ENCODE measurements at places on chromosomes 3 and 15.
A peak's percentile ranks its signal among the peaks of the same experiment; 100 is the strongest.

GRCh38 chr3:17135696-17136095 lies 250.9 kb downstream of the PLCL2 start:
- no peak for DNase-seq

GRCh38 chr15:52076889-52077781 lies 35.4 kb downstream of the BCL2L10 start:
- peak; percentile 35 for DNase-seq

- no peak for DNase-seq
These were observed 61.0 kb downstream of the GTPBP8 start for GRCh38 chr3:113051787-113052186.

DNA sequence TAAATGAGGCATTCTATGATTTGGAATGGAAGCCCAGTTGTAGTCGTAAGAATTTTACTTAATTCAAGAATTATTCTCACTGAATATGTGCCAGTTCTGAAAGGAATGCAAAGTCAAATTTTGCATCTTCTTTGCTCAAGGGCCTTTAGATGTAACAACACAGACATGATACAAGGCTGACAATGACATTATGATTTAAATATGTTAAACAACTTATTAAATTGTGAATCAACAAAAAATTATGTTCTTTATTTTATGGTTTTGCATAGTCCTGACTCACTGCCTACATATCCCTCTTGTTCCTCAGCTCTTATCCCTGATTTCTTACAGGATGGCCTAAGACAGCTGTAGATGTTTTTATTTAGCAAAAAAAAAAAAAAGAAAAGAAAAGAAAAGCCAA lies 170.9 kb upstream of the NR2E3 start:
- DNase-seq, result no peak

DNA sequence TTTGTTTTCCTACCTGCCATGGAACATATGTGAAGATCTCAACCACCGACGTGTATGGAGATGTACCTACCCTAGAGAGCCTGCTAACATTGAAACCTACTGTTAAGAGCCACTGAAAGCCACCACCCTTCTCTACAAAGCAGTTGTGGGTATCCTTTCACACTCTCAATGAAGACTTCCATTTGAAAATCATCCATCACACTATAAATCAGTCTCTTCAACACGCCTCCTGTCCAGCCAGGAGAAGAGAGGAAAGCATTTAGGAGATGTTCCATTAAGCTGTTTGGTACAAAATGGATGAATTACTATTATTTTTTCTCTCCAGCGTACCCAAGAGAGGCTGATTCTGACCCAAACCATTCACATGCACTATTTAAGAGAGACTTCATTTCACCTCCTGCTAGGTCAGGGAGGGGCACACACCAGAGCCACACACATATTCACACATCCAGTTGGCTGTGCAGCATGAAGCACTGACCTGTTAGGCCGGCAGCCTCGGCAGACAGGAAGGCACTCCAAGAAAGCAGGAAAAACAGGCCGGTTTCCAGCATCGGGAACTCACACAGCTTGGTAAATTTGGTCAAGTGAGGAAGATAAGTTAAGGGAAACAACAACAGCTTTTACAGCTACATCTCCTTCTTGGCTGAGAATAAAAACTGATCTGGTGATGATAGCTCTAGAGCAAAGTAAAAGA lies 274.5 kb downstream of the SLC9A9 start:
- DNase-seq, result no peak

- DNase-seq, result no peak
These were observed 75.0 kb upstream of the RNU6-1 start for GRCh38 chr15:67914537-67915460.

DNA sequence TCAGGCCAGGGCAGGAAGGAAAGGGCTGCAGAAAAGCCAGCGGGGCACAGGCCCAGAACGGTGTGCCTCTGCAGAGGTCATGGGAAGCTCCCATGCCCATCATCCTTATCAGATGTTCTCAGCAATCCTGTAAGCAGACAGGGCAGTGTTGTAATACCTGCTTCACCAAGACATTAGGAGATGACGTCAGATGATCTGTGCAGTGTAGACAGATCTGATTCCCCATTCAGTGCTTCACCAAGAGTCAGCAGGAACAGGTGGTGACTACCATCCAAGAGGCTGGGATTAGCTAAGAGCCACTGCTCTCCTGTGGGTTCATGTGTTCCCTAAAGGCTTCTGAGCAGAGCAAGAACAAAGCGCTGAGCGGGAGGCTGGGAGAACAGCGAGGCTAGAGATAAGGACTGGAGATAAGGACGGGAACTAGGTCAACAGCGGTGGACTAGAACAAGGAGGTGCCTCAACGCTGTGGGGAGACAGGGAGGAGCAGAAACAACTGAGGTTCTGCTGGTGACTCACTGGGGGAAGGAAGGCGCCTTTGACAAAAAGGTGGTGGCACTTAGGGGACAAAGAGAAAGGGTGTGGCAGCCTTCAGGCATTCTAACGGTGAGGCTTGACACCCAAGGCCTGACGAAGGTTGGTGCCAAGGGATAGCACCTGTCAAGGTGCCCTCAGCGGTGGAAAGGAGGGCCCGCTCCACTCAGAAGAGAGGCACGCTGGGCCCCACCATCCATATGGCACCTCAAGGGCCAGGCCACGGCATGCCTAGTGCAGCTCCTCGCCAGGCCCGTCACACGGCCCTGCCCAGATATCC lies 28.4 kb downstream of the CCDC12 start:
- peak; percentile 70 for DNase-seq

DNA sequence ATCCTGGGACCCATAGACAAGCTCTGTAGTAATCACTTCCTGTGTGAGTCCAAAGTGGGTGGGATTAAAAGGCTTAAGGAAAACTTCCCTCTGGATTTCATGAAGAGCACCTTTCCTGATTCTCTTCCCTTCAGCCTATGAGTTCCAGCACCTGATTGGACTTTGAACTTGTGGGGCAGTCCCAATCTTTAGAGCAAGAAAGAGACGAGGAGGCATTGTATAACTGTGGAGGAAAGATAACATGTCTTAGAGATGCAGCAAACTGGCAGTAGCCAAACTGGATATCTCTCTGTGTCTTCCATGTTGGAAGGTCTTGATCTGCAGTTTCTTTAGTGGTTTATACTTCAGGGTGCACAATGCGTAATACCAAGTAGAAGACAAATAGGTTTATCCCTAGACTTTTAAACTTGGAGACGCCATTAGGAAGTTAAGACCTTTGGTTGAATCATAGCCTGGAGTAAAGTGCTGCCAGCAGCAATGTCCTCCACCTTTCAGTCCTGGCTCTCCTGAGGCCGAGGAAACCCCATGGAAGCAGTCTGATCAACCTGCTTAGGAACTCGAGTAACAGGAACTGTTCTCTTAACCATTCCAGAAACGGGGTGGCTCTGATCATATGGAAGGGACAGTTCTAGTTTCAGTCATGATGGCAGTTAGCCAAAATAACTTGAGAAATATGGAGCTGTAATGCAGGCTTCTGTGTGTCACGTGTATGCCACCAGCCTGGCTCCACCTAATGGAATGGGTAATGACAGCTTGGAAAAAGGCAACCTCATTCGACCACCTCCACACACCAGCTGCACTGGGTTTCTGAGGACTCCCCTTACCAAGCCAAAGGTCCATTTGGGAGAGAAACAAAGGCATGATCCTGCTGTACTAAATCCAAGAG lies 4.7 kb downstream of the EIF1B start:
- DNase-seq, result no peak

- DNase-seq, result no peak
These were observed 601 bp upstream of the HYAL2 start for GRCh38 chr3:50323092-50323600.

GRCh38 chr3:120567370-120568201 lies 28.6 kb upstream of the NDUFB4 start:
- DNase-seq, result no peak

DNA sequence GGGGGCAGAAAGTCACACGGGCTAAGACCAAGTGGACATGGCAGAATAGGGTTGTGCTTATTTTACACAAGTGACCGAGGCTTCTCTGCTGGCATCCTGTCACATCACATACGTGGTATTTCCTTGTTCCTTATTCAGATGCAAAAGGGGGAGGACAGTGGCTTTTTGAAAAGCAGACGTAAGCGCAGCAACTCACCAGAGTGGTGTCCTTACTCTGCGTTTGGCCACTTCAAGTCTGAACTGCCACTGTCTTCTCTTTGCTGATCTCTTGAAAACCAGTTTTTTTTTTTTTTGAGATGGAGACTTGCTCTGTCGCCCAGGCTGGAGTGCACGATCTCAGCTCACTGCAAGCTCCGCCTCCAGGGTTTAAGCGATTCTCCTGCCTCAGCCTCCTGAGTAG lies 113.2 kb downstream of the SOX2 start:
- DNase-seq, result no peak

GRCh38 chr3:158094235-158095110 lies 11.7 kb downstream of the SHOX2 start:
- DNase-seq, result no peak

- DNase-seq, result no peak
These were observed 33.2 kb downstream of the CAPN3 start for GRCh38 chr15:42392309-42393024.

- DNase-seq, result peak; percentile 73
These were observed 386 bp downstream of the SQOR start for GRCh38 chr15:45635191-45635638.

DNA sequence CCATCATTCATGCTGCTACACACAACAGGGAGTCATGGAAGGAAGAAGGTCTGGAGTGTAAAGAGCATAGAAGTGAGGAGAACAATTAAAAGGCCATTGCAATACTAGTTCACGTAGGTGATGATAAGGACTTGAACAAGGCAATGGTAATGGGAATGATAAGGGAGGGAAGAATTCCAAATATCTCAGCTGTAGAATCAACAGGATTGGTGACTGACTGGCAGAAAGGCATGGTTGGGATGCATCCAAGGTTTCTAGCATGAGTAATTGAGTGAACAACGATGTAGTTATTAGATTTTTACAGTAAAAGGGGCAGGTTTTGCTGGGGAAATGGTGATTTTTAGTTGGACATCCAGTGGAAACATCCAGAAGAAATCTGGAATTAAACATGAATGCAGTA lies 2.4 kb upstream of the SEC62 start:
- no peak for DNase-seq

DNA sequence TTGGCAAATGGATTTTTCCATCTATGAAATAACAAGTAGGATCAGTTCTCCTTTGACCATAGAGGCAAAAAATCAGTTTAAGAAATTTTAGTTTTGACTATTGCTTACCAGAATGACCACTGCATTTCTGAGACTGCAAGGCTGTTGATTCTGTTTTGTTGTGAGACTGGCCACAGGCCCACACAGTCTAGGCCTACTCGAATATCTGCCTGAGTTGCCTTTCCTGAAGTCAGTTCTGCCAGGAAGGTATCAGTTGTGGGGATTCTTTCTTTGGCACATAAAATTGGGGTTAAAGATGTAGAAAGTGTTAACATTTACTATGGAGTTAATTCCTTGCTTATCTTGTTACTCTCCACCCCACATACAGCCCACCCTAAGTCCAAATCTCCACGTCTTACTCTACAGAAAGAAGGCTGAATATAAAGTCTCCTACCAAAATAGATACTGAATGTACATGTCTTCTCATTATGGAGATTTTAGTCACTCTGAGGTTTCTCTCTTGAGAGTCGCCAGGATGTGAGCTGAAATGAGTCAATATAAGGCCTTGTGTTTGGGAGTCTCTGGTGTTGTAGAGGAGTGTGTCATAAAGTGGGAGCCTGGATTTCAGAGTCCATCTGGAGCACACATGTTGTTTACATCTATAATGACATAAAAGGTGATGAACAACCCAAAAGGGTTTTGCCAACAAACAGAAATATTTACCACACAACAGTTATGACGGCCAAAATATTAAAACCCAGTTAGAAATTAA lies 45.0 kb upstream of the WWTR1 start:
- DNase-seq, result peak; percentile 6

DNA sequence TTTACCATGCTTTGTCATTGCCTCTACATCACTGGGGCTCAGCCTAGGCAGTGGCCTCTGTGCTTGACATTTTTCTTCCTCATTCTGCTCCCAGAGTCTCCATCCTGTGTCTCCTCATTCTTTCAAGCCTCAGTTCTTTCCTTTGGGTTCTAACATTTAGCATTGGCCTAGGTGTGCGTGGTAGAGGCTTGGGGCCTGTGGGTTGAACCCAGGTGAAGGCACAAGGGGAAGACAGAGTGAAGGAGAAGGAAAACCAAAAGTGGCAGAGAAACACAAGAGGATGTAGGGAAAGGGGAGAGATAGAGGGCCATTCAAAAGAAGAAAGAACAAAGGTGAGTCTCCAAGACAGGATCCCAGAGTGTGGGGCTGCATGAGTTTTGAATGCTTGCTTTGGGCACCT lies 75.7 kb downstream of the FNDC3B start:
- no peak for DNase-seq

GRCh38 chr3:169145540-169146178 lies 517.9 kb downstream of the MECOM start:
- DNase-seq, result no peak

- no peak for DNase-seq
These were observed 167.8 kb upstream of the KBTBD8 start for GRCh38 chr3:66830301-66830700.

DNA sequence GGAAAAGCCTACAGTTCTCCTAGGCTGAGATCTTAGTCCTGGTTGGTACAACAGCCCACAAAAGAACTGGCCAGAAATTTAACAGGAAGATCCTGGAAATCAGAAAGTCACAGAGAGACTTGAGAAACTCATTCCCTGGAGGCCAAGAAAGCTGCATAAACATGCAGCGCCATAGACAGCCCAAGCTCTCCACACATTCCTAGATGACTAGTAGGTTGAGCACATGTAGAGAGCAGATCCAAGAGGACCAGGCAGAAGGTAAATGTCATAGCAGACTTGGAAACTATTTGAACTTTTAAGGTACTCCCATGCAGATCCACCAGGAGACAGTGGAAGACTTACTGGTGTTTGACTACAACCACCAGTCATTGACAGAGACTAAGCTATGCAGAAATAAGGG lies 18.4 kb downstream of the KBTBD12 start:
- DNase-seq, result no peak

DNA sequence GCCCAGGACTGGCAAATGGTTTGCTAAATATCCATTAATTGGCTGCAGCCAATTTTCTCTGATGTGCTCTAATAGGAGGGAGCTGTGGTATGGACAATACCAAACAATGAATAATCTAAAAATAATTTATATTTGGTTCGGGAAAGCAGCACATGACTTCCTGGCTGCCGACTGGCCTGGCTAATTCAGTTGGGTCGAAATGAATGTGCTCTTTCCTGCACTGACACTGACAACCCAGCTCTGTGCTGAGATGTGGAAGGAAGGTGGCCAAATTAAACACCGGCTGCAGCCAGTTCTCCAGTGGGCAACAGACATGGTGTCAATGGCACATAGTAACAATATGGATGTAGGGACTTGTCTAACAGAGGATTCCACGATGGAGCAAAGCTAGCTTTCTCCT lies 21.1 kb upstream of the COLQ start:
- no peak for DNase-seq

- DNase-seq, result no peak
These were observed at the start of gene NR1I2 for GRCh38 chr3:119781330-119782198. TSS of gene NR1I2 (plus strand) at chr3:119782101.

Data from activated CD4-positive, alpha-beta T cell treated with anti-CD3 and anti-CD28 coated beads for 48 hours (primary cell).